ENCODE measurements at places on chromosomes 4 and X.
A peak's percentile ranks its signal among the peaks of the same experiment; 100 is the strongest.

DNA sequence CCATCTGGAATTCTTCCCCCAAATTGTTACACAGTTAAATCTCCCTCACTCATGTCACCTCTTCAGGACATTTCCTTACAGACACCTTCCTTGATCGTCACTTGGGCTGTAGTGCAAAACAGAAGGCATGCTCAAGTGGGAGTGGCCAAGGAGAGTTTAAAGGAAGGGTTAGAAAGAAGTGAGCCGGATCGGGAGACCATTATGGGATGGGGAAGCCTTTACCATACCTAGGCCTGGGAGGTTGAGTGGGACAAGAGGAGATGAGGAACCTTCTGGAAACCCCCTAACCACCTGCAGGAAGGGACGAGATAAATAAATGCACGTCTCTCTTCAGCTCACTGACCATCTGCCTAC lies 102.7 kb downstream of the UCHL1 start:
- DNase-seq: no peak

- no peak for DNase-seq
Measured at GRCh38 chrX:8721536-8721935, 10.4 kb downstream of the ANOS1 start.

GRCh38 chr4:56746639-56747038 lies 65.5 kb upstream of the HOPX start:
- no peak for DNase-seq

GRCh38 chr4:27006646-27007045 lies 146.0 kb downstream of the STIM2 start:
- DNase-seq: no peak

DNA sequence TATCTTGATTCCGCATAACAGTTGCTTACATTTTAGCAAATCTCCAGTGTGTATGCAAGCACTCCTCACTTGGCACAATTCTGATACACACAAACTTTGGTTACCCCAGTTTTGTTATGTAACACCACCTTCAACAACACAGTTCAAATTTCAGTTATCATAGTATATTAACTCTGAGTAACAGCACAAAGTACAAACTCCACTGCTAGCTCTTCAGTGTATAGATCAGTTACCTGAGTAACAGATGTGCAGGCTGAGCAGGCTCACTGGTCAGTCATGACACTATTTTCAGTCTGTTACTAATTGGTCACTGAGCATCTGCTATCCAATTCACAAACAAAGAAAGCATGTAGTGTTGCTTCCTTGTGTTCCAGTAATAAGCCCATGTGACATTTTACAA lies 55.4 kb downstream of the PKD2 start:
- no peak for DNase-seq

GRCh38 chrX:13803116-13803515 lies 13.8 kb downstream of the GPM6B start:
- no peak for DNase-seq

DNA sequence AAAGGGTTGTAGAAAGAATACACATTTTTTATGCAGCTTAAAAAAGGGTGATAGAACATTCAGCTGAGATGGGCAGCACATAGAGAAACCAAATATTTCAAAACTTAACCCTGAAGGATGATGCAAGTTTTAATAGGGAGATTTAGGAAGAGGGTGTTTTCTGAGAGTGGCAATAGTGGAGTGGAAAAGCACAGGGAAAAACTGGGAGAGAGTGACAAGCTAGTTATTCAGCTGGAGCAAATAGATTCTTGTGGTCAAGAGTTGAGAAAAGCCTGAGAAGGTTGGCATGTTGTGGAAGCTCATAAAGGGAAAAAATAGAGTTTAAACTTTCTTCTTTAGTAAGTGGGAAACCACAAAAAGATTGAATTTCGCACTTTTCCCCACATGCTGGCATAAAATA lies 359.6 kb upstream of the PITX2 start:
- DNase-seq: no peak

GRCh38 chrX:132631579-132632232 lies 142.9 kb upstream of the MBNL3 start:
- peak; percentile 4 for DNase-seq

DNA sequence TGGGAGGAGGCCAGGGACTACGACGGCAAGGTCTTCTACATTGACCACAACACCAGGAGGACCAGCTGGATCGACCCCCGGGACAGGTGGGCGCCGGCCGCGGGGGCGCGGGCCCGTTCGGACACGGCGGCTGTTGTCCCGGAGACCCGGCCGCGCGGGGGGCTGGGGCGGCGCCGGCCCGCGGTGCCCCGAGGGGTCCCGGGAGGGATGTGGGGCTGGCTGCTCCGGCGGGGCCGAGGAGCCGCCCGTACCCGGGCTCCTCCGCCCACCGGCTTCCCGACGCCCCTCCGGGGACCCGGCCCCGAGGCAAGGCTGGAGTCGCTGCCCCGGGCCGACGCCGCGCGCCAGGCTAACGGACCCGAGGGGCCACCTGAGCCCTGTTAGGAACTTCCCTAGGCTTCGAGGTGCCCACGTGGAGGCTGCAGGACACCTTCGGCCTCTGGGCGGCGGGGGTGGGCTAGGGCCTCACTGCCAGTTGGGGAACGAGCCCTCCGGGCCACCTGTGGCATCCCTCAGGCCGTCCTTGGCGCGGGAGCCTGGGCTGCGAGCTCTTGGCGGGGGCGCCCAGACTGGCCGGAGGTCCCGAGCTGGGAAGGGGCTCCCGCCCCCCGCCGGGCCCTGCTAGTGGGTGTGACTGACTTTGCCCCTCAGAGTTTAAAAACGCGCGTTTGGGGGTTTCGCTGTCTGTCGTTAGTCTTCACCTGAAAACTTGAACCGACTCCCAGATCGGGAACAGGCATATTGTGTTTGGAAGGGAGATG lies 660 bp downstream of the WWC2 start:
- DNase-seq: peak; percentile 57

DNA sequence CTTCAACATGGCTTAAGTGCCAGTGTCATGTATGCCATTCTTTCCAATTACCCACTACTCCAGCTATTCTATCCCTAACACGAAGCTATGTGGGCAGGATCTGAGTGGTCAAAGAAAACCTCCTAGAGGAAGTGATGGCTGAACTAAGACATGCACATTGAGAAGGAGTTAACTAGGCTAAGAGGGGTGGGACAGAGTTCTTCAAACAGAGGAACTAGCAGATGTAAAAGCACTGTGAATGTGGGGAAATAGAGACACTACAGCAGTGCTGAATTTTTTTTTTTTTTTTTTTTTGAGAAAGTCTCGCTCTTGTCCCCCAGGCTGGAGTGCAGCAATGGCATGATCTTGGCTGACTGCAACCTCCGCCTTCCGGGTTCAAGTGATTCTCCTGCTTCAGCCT lies 6.2 kb downstream of the JCHAIN start:
- DNase-seq: no peak

DNA sequence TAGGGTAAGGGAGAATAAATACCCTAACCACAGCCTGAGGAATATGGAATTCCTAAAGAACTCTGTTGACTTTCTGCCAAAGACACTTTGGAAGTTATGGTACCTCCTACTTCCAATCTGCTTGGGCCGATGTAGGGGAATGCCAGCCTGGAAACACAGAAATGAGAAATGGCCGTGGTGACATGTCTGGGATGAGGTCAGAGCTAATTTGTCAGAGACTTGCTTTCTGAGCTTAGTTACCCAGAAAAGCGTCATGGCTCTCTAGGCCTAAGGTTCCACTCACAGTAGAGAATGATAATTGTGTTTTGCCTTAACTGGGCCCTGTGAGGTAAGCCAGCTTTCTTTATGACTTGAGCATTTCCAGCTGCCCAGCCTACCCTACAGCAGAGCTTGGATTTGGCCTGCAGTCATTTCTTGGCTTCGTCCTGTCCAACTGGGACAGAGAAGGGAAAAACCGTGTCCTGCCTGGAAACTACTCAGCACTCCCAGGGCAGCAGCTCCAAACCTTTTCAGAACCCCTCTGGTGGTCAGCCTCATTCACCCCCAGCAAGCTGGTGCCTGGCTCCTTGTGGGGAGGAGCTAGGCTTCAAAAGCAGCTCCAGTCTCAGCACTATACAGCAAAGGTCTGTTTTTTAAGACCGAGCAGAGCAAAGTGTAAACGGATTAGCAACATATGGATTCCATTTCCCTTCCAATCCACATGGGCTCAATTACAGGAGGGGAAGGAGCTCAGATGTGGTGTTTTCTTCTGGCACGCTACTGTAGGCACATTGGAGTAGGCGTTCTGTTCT lies 92.3 kb downstream of the RLIM start:
- DNase-seq: no peak

DNA sequence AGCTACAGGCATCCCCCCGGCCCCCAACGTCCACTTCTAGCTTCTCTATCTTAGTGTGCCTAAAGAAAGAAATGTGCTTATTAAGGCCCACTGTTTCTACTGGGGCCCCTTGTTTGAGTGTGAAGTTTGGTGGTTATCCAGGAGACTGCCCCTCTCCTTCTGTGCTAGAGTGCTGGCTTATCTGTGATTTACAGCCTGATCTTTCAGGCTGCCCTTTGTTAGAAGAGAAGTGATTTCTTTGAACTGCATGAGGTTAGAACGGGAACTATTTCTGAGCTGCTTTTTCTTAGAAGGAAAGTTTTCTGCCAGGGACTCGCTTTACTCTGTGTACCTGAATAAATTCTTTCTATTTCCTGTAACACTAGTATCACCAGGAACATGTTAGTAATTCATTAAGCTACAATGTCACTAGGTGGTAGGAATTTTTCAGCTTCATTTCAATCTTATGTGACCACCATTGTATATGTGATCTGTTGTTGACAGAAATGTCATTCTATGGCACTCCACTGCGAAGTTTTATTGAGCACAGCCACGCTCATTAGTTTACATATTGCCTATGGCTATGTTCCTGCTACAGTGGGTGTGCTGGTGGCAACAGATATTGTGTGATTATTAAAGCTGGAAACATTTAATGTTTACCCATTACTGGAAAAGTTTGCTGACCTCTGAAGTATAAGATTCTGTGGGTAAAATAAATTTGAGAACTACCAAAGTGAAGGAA lies 193.8 kb upstream of the CXorf51B start:
- no peak for DNase-seq

- no peak for DNase-seq
Measured at GRCh38 chrX:48997865-48998264, 4.2 kb downstream of the GRIPAP1 start.

DNA sequence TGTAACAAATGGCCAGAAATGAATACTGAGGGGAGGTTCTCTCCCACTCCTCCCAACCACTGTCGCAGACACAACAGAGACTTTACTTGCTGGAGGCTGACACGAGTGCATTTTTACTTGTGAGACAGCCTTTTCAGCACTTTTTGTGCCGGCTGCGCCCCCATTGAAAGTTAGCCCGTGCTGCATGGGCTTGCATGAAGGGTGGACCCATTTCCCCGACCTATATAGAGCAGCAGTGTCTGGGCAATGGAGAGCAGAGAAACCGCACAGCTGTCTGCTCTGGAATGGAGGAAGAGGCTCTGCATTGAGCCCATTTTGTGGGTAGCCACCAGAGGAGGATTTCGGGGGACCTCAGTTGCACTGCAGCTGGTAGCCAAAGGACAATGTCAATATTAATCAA lies 208.8 kb downstream of the UGT8 start:
- DNase-seq: no peak

All from ELR (cell line).